ENCODE measurements at places on chromosomes 4 and X. TPM values are rescaled to one million over a fixed set of nuclear protein-coding genes. Genes with fewer than 3 reads are reported as not detected.

Gene TXK
- total RNA-seq, result 0.13 TPM

Gene FGF2
- total RNA-seq, result 18.5 TPM

DNA sequence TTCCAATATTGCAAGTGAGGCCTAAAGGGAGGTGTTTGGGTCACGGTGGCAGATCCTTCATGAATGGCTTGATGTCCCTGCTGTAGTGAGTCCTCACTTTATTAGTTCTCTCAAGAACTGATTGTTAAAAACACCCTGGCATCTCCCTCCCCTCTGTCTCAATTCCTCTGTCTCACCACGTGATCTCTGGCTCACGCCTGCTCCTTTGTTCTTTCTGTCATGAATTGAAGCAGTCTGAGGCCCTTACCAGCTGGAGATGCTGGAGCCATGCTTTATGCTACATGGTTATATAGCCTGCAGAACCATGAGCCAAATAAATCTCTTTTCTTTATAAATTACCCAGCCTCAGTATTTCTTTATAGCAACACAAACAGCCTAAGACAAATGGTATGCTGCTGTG is 980.7 kb upstream of the GRIA3 start:
- DNase-seq, result no peak
- no peaks in the 10 kb centered on the region for H3K4me1 ChIP-seq
- no peaks in the 10 kb centered on the region for H3K27me3 ChIP-seq
- H3K4me3 ChIP-seq, result no peak overlapping the region
- no peak overlapping the region for H3K27ac ChIP-seq

- no peak for DNase-seq
- no peaks in the 10 kb centered on the region for H3K4me1 ChIP-seq
- no peak overlapping the region for H3K4me3 ChIP-seq
Measured at GRCh38 chr4:127843704-127844600, 36.7 kb upstream of the PLK4 start.

DNA sequence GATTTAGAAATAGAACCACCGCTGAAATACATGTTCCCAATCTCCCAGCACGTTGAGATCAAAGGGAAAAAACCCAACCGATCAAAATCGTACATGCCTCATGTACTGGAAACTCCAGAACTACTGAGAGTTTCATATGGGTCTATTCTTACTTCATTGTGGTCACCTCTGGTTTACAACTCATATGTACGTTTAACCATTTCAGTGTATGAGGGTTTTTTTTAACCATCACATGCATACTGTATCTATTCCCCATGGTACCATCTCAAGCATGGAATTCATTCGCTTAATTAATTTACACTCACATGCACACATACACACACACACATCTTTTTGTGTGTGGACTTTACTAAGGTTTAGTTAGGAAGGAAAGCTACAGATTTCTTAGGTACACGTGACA is 46.0 kb upstream of the CLNK start:
- H3K27me3 ChIP-seq, result no peaks in the 10 kb centered on the region
- H3K27ac ChIP-seq, result no peak overlapping the region
- H3K36me3 ChIP-seq, result no peaks in the 10 kb centered on the region
- no peaks in the 10 kb centered on the region for H3K4me1 ChIP-seq
- DNase-seq, result no peak

DNA sequence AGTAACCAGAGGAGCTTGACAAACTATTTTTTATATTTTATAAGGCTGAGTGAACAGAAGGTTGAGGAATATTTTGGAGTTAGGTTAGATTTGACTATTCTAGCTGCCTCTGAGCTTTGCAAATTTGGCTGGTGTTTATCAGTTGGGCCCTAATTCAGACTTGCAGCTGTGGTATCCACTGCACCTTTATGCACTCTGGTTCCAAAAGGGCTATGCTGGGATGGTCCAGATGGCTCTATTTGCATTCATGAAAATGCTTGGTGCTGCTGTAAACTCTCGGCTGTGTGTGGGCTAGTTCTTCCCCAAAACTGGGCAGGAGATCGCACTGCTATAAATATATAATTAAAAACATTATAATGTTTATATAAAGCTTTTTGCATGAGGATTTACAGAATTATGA is 106.3 kb downstream of the REPS2 start:
- no peaks in the 10 kb centered on the region for H3K27me3 ChIP-seq
- H3K4me1 ChIP-seq, result no peaks in the 10 kb centered on the region
- no peak overlapping the region for H3K27ac ChIP-seq
- no peak overlapping the region for H3K4me3 ChIP-seq

DNA sequence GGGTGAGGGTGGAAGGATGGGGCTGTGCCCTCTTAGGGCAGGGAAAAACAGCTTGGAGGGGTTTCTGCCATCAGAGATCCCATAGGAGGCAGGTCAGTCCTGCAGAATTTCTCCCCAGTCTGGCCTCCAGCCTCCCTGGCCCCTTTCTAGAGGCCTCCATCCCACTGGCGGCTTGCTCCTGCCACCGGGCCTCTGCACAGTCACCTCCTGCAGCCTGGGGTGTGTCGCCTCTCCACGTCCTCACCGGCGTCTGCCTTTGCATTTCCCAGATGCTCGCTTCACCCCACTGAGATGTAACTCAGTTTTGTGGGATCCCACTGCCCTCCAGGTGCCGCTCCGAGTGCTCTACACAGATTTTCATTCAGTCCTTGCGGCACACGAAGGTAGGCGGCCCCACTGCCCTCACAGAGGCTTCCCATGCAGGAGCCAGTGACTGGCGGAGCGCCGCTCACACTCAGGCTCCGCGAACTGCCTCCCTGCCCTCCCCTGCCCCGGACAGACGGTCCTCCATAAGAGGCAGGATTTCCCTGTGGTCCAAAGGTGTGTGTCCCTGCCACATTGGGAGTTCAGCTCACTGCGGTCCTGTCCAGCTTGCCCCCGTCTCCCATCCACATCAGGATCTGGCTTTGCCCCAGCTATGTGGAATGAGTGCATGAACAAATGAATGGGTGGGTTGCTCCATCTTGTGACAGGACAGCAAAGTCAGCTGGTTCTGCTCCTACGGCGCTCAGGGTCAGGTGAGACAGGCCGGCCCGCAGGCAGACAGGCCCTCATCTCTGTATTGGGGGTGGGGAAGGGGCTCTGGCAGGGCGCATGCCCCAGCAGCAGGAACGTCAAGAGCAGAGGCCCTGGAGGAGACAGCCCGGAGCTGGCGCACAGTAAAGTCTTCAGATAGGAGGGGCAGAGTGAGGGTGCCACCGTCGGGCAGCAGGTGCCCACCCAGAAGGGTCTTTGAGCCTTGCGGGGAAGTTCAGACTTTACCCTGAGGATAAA is 2.7 kb upstream of the TMEM271 start:
- no peak for DNase-seq
- H3K27me3 ChIP-seq, result no peaks in the 10 kb centered on the region
- no peaks in the 10 kb centered on the region for H3K36me3 ChIP-seq
- H3K4me1 ChIP-seq, result peaks cover 1% of the 10 kb centered on the region
- no peak overlapping the region for H3K27ac ChIP-seq
- no peak overlapping the region for H3K4me3 ChIP-seq

Measured in ovary (tissue), 10 donors.